ENCODE measurements at places on chromosomes 3 and 15.

DNA sequence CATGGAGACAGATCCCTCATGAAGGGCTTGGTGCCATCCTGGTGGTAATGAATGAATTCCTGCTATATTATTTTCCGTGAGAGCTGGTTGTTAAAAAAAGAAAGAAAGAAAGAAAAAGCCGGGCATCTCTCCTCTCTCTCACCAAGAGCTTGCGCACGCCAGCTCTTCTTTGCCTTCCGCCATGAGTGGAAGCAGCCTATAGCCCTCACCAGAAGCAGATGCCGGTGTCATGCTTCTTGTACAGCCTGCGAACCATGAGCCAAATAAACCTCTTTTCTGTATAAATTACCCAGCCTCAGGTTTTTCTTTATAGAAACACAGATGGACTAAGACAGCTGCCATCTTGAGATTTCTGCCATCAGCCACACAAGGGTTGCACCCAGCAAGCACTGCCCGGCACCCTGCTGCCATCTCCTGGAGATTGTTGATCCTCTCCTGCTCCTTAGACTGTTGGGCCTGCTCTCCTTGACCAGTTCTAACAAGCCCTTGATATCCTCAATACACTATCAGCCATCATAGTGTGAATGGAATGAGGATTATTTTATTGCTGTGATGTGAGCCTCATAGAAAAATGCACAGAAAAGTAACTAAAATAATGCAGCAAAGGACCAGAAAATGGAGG lies 3.5 kb upstream of the AHSG start:
- peak; percentile 53 for DNase-seq

DNA sequence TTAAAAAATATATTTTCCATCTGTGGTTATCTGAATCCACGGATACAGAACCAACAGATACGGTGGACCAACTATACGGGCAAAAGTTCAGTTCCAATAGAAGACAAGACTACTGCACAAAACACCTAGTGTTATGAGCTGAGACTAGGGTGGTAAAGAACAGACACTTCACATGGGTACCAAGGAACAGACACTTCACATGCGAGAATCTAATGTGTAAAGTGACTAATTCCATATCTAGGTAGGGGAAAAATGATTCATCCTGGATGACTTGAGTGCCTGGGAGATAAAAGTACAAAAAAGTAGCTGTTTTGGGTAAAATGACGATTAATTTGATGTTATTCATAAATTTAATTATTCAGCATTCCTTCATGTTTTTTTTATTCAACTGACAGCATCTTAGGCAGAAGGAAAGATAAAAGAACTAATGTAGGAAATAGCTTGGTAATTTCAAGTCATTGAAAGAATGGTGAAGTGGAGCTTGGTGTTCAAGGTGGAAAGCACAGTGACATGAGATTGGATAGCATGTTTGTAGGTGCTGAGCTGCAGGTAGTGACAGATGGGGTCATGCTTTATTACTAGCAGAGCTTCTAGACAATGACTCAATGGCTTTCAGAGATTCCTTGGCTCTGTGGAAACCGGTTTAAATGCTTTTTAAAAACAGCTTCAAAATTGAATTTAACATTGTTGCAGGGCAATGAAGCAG lies 5.2 kb downstream of the CD200 start:
- no peak for DNase-seq

- DNase-seq, result no peak
Observed at GRCh38 chr3:38011111-38011510, 18.3 kb downstream of the PLCD1 start.

DNA sequence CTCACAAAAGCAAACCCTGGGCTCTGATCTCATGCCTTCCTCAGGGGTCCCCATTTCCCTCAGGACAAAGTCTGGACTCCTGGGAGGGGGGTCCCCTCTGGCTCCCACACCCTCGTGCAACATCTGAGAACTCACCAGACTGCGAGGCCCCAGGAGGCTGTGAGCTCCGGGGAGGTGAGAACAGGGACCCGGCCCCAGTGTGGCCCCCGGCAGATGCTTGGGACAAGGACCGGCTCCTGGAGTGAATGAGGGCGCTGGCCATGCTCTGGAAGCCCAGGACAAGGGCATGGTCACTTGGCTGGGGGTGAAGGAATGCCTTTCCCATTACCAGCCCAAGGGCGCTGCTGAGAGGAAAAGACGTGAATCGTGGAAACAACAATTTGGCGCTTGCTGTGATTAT lies 48.0 kb downstream of the LINGO1 start:
- no peak for DNase-seq

- no peak for DNase-seq
Observed at GRCh38 chr3:25945836-25946235, 155.9 kb downstream of the OXSM start.

- DNase-seq, result no peak
Observed at GRCh38 chr3:186361246-186361761, 730 bp downstream of the DGKG start.

- no peak for DNase-seq
Observed at GRCh38 chr3:64042952-64043351, 19.7 kb upstream of the PSMD6 start.

DNA sequence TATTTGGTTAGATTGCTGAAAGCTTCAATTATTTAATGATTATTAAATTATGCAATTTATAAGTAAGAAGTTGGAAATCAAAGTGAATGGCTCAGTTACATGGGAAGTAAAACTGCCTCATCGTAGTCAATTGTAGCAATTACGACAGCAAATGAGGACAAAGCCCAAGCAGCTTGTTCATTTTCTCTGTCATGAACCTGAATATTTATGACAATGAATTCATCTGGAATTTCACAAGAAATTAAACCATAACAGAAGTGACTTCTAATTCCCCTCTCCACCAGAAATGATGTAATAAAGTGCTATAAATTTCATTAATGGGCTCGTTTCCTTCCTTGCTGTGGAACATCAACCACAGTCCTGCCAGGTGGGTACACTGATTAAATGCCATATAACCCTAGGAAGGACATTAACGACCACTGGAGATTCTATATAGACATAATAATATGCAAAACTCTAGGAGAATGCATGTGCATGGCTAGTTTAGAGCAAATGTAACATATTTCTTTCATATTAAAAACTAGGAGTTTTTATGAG lies 273.8 kb upstream of the DCBLD2 start:
- no peak for DNase-seq

DNA sequence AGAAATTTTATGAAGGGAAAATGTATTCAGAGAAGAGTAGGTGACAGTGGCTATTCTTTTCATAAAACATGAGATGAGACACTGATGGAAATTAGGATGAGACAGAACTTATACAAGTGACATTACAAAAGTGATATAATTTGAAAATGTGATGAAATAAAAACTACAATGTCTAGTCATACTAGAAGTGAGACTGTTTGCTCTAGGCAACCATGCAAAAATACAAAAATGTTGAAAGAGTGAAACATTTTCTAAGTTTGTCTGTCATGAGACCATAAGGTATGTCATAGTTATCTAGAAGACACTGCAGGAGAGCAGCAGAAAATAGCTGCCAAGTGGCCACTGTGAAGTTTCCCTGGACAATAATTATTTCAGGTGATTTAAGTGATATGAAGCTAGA lies 459.5 kb downstream of the DIPK2A start:
- DNase-seq, result no peak

DNA sequence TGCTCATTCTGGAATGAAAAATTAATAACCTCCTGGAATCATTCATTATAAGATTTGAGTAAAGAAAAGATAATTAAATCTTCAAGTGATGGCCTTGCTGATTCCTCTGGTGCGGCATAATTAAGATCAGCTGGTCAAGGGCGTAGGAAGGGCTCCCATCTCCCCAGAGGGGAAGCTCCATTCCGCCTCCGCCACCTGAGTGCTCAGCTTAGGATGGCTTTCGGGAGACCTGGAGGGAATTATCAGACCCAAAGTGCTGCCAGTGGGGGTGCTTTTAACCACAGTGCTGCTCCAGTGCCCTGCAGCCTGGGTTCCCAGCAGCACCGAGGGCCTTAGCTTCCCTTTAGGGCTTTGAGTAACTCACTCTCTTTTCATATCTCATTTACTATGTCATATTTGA lies 556.6 kb upstream of the RGMA start:
- DNase-seq, result no peak

GRCh38 chr3:7504886-7505775 lies 644.2 kb downstream of the GRM7 start:
- DNase-seq, result peak; percentile 76

DNA sequence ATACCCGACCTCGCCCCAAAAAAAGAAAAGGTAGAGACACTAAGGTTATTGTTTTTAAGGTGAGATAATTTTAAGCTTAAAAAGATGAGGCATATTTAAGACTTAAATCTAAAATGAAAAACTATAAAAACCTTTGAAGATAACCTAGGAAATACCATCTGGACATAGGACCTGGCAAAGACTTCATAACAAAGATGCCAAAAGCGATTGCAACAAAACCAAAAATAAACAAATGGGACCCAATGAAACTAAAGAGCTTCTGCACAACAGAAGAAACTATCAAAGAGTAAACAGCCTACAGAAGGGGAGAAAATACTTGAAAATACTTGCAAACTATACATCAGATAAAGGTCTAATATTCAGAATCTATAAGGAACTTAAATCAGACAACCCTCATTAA lies 80.9 kb downstream of the TMCC1 start:
- DNase-seq, result no peak

DNA sequence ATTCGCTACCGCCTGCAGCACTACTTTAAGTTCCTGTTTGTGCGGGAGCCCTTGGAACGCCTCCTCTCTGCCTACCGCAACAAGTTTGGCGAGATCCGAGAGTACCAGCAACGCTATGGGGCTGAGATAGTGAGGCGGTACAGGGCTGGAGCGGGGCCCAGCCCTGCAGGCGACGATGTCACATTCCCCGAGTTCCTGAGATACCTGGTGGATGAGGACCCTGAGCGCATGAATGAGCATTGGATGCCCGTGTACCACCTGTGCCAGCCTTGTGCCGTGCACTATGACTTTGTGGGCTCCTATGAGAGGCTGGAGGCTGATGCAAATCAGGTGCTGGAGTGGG lies 995 bp downstream of the CHST14 start:
- DNase-seq, result no peak

DNA sequence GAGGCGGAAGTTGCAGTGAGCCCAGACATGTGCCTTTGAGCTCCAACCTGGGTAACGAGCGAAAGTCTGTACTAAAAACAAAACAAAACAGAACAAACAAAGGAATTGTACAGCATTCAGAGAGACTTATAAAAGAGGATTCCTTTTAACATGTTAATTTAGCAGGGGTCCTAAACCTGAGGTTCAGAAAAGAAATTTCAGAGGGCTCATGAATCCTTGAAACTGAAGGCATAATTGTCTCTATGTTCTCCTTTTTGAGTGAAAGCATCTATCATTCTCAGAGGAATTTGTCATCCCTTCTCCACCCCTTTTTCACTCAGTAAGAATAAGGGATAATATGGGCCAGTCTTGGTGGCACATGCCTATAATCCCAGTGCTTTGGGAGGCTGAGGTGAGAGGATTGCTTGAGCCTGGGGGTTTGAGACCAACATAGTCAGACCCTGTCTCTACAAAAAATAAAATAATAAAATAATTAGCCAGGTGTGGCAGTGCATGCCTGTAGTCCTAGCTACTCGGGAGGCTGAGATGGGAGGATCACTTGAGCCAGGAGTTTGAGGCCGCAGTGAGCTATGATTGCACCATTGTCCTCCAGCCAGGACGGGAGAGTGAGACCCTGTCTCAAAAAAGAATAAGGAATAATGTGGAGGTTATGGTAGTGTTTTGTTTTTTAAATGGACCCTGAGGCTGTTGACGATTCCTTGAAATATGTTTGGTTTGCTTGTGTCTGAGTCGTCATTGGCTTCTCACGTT lies 309.1 kb upstream of the C2CD4B start:
- no peak for DNase-seq

DNA sequence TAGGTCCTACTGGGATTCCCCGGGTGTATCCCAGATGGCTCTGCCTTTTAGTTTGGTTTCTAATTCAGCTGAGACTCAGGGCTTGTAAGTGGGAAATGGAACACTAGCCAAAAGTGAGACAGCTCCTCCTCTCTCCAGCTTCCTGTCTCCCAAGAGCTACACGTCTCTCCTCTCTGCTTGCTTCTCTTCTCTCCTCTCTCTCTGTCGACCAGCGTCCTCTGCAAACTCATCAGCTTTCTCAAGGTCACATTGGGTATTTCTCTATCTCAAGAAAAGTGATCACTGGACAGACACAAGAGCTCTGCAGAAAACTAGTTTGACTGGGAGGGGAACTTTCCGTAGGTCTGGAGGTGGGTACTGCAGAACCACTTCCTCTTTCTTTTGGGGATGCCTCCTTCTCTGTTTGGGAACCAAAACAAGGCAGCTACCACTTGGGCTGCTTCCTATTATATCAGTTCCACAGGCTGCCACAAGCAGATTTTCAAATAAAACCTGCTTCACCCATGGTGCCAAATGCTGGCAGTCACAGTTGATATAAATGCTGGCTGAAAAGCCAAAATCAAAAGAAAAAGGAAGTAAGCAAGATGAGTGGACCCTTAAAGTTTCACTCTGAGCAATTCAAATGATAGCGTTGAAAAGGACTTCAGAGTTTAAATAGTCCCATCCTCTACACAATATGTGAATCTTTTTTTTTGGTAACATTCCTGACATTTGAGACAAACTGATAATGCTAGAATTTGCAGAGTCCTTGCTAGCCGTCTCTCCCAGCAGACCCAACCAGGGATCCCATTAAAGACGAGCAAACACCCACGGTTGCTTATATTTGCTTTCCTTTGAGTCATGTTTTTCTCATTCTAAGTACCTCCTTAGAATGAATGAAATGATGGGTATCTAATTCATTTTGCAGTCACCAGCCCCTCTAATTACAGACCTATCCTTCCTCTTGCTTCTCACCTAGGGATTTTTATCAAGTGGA lies 7.2 kb upstream of the DYNC1LI1 start:
- no peak for DNase-seq

GRCh38 chr15:69159805-69160140 lies 662 bp upstream of the GLCE start:
- DNase-seq, result no peak

DNA sequence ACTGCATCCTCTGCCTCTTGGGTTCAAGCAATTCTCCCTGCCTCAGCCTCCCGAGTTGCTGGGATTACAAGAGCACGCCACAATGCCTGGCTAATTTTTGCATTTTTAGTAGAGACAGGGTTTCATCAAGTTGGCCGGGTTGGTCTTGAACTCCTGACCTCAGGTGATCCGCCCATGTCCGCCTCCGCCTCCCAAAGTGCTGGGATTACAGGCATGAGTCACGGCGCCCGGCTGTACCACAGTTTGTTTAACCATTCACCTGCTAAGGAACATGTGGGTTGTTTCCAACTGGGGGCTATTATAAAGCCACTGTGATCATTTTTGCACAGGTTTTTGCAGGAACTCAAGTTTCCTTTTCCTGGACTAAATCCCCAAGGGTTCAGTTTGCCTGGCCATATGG lies 123.2 kb upstream of the RAP2B start:
- peak; percentile 87 for DNase-seq

DNA sequence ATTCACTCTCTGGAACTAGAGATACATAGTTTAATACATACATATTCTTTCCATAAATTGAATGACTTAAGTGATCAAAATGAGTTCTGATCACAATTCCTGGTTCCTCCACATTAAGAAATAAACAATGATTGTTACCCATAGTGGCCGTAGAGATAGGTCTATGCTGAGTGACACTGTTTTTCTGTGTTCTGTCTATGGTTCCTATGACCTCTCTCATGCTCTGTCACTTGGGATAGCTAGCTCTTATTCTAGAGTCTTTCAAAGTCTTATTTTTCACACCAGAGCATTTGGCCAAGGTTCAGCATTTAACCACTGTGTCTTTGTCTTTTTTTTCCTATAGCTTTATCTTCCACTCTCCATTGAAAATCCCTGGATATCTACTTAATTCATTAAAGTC lies 132.4 kb downstream of the GOLGA6L6 start:
- no peak for DNase-seq

- no peak for DNase-seq
Observed at GRCh38 chr3:12751571-12751970, 7.5 kb downstream of the TMEM40 start.

Data from H4 (cell line).